Endothelial cell (in vitro differentiated cells): ENCODE measurements at places on chromosomes 13 and 19. TPM values are rescaled to one million over a fixed set of nuclear protein-coding genes. Genes with fewer than 3 reads are reported as not detected.

DNA sequence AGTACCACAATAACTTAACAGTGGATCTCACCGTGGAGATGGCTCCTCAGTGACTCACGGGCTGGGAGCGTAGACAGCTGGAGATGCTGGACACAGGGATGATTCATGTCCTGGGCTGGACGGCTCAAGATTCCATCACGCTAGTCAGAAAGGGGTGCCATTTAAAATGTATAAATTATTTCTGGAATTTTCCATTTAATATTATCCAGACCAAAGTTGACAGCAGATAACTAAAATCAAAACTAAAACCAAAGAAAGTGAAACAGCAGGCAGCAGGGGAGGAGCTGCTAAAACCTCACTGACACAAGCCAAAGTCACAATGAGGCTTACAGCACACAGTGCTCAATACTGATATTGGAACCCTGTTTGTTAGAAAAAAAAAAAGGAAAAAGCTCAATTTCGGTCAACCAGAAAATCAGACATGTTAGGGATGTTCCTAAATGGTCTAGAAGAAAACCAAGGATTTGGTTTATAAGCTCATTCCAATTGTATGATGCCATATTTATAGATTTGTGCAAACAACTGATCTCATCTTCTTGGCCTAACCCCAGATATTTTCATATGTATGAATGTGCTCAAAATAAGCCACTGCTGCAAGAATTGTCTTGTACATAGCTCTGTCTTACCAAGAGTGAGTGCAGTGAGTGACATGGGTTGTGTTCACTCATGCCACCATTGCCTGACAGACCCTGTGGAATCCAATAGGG, 111.8 kb downstream of the SACS start:
- no peak for DNase-seq

- peak; percentile 52 for DNase-seq
These were observed 2.7 kb downstream of the DACH1 start for GRCh38 chr13:71864094-71864985.

GRCh38 chr19:37583340-37583739, 11.3 kb downstream of the ZNF571 start:
- DNase-seq = no peak

DNA sequence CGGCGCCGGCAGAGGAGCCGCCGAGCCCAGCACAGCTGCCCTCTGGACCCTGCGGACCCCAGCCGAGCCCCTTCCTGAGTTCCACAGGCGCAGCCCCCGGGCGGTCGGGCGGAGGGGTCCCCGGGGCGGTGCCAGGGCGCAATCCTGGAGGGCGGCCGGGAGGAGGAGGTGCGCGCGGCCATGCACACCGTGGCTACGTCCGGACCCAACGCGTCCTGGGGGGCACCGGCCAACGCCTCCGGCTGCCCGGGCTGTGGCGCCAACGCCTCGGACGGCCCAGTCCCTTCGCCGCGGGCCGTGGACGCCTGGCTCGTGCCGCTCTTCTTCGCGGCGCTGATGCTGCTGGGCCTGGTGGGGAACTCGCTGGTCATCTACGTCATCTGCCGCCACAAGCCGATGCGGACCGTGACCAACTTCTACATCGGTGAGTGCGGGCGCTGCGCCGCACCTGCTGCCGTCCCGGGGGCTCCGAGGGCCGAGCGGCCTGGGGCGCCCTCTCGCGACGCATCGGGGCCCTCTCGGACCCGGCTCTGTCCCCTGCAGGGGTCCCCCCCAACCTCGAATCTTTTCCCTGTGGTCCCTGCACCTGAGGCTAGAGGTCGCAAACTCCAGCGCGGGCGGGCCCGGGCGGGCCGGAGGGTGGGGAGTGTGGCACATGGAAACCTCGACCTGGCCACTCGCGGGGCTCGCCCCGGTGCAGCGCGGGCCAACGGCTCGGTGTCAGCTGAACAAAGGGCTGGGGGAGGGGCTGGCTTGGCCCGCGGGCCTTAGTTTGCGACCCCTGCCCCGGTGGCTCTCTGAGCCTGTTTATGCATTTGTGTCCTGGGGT, at the start of gene KISS1R:
Gene KISS1R (plus strand): TSS at position 11 of the 829 bp plus-strand sequence. CDS start 170 bp downstream, at position 181.
- no peak for DNase-seq

- DNase-seq = no peak
These were observed 397.5 kb downstream of the DIAPH3 start for GRCh38 chr13:59766236-59766635.

NAPA gene
- total RNA-seq = 77.8 TPM

SIGLEC10 gene
- not detected for total RNA-seq

GRCh38 chr19:15124572-15125231, 17.5 kb downstream of the SYDE1 start:
- DNase-seq = no peak

EXOC3L2 gene
- 5.5 TPM for total RNA-seq

DNA sequence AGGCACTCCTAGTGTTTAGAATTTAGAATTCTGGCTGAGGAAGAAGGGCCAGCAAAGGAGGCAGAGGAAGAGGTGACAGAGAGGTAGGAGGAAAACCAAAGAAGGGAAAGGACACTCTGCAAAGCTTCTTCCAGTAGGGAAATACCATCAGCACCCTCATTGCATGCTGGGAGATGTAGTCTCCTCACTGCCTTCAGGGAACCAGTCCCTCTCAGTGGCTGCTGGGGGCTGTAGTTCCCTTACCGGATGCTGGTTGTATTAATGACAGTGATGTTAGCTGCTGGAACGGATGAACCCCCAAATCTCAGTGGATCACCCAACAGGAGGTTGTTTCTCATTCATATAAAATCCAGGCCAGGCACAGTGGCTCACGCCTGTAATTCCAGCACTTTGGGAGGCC, 10.1 kb downstream of the GRIN2D start:
- no peak for DNase-seq

GRCh38 chr19:9065457-9066014, 21.3 kb upstream of the OR1M1 start:
- no peak for DNase-seq

- DNase-seq = no peak
These were observed 222.0 kb upstream of the ARGLU1 start for GRCh38 chr13:106789911-106790310.

GRCh38 chr19:57171551-57172081, 4.3 kb upstream of the DUXA start:
- DNase-seq = no peak

DNA sequence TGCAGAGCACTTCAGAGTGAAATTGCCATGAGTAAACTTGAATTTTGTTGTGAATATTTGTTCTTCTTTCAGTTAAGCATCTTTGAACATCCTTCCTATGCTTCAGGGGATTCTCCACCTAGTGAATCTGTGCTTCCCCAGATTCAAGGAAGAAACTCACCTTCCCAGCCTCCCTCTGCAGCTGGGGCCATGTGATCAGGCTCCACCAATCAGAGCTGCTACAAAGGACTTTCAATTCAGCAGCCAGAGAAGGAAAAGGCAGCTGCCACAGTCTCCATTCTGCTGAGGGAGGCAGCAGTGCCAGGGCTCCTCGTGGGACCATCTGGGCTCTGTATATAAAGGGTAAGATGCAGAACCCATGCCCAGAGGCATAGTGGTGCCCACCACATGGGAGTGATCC, 89.7 kb upstream of the SIAH3 start:
- DNase-seq = no peak

- no peak for DNase-seq
These were observed 6.9 kb downstream of the TIMM29 start for GRCh38 chr19:10935371-10936059.

DNA sequence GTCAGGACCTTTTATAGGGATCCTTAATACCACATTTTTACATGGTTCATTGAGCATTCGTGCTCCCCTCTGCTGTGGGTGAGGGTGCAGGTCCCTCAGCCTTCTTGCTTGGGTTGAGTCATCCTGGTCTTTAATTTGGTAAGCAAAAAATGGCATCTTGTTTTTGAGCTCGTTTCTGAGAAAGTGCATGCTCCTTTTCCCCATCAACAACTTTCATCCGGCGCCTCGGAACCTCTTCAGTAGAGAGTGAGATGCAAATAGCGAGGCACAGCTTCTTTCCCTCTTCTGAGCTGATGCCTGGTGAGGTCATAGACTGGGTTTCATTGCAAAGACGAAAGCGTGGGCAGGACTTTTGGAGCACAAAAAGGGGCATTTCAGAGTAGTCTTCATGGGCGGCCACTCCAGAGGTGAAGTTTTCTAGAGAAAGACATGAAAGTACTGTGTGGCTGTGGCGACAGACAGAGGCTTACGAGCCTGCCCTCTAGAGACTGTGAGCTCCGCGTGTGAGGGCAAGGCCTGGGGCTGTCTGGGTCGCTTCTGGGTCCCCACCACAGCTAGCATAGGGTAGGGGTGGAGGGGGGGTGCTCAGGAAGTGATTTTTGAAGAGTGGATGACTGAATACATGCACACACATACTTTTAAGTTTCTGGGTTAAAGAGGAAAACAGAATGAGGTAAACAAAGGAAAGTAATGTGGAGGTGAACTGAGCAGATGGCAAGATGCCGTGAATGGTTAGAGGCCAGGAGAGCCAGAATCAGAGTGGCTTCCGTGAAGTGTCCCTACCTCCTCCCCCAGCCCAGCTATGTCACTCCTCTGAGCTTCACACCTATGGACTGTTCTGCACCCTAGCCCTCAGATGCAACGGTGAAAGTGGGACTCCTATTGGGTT, 44.3 kb downstream of the BBC3 start:
- DNase-seq = no peak

DNA sequence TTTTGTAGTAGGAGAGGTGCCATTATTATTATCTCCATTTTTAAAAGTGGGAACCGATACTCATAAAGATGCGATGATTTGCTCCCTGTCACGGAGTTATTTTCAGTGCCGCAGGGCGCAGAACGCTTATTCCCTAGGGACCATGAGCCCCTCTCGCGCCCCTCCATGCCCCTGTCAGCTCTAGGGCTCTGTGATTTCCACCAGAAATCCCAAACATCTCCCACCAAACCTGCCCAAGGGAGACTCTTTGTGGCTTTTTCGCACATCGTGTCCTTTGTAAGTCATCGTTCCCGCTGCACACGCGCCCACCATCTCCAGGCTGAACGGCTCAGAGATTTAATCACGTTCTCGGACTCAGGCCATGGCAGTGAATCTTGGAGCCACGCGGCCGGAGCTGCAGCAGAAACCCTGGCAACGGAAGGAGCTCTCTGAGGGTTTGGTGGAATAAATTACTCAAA, 105.1 kb downstream of the DNAJC15 start:
- DNase-seq = no peak

DNA sequence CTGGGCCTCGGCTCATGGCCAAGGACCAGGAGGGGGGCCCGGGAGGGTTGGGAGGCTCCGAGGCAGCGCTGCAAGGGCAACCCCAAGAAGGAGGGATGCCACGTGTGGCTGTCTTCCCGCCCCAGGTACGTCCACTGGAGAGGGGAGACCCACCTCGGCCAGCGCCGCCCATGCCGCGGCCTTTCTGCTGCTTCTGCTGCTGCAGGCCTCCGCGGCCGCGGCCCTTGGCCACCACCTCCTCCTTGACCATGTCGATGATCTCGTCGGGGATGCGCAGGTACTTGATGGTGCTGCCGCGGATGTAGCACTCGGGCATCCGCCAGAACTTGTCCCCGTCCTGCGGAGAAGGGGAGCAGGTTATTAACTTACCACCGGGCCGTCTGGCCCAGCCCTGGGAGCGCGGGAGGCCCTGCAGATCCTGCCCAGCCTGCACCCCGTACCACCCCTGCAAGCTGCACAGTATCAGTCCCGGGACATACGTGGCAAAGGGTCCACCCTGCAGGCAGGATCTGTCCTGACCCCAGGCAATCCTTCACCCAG, 13.3 kb downstream of the LSM4 start:
- no peak for DNase-seq

- DNase-seq = peak; percentile 65
These were observed 50.3 kb upstream of the SIN3B start for GRCh38 chr19:16778796-16779411.

DNA sequence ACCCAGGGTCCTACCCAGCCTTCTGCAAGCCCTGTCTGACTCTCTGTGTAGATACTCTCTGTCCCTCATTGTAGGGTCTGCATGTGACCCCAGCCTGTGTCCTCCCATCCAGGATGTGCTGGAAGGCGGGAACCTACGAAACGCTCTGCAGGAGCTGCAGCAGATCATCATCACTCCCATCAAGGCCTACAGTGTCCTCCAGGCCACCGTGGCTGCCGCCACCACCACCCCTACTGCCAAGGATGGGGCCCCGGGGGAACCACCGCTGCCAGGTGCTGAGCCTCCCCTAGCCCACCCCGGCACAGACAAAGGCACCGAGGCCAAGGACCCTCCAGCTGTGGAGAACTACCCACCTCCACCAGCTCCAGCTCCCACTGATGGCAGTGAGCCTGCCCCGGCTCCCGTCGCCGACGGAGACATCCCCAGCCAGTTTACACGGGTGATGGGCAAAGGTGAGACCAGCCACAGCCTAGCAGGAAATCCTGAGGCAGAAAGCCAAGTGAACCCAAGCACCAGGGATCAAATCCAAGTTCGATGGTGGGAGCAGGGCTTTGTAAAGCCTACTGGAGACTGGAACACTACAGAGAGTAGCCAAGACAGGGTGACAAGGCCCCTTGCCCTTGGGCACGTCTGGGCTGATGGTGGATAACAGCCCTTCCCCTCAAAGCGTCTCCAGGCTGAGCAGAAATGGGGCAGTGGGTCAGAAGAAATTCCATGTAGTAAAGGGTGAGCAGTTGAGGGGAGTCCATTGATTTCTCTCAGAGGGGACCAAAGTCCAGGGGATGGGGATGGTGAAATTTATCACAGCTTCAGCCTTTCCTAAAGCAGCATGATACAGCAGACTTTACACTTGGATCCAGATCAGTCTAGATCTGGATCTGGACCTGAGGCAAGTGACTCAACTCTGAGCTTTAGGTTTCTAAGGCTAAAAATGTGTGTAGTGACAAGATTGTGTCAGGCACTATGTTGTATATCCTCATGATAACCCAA, 13.2 kb downstream of the PAF1 start:
- DNase-seq = no peak
